ENCODE measurements at places on chromosomes 1 and 21.

DNA sequence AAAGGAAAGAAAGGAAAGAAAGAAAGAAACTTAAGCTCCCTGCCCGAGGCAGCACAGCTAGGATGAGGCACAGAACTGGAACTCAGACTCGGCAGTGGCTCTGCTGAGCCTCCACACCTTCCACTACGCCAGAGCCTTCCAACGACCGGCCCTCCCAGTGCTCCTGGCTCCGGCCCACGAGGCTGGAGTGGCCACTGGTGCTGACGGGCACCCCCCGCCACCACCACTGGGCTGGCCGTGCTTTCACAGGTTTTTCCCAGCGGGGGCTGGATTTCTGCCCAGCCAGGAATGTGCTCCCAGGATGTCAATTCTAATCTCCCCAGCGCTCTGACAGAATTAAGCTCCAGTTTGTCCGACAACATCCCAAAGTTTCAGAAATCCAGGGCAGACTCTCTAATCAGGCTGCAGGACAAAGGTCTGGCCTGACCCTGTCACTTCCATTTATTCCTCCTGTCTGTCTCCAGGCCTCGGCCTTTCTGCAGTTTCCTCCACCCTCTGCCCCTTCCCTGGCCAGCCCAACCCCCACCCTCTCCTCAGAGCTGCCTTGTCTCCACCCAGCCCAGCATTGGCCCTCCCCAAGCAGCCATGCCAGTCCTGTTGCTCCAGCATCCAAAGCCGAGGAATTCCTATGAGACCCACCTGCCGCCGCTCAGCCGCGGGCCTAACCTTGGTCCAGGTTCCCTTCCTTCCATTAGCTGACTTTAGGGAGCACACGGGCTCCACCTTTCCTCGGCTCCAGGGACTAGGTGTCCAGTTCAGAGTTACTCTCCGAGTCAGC, 81.9 kb downstream of the CASZ1 start:
- no peak for DNase-seq

GRCh38 chr1:10651389-10651766, 145.1 kb downstream of the CASZ1 start:
- DNase-seq: no peak

GRCh38 chr21:45736042-45736689, 92.6 kb downstream of the PCBP3 start:
- DNase-seq: no peak

DNA sequence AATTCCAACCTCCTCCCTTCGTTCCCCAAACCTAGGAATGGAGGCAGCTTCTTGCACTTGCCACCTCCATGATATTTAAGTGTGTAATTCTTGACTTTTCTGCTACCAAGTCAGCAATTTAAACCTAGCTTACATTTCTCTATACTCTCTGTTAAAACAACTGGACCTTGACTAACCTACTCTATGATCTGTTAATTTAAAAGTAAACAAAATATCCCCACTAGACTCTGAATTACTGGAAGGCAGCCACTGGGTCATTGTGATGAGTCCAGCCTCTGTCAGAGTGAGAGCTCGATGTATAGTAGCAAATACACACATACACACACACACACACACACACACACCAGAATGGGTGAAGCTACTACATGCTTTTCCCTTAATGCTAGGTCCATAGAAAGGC, 40.0 kb upstream of the DHCR24 start:
- DNase-seq: no peak

DNA sequence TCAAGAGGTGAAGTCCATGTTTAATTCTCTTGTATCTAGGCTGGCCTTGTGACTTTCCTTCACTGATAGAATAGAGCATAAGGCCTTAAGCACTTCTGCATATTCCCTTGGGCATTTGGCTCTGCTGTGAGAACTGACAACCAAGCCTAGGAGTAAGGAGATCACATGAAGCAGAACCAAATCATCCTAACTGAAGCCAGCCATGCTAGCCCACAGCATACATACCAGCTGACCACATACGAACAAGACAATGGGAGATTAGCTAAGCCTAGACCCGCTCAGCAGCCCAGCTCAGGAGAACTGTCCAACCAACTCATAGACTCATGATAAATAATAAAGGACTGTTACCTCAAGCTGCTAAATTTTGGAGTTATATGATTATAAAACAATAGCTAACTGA, 114.6 kb upstream of the NEK7 start:
- DNase-seq: no peak

- no peak for DNase-seq
Measured at GRCh38 chr21:46634966-46635323, 529 bp upstream of the PRMT2 start.

DNA sequence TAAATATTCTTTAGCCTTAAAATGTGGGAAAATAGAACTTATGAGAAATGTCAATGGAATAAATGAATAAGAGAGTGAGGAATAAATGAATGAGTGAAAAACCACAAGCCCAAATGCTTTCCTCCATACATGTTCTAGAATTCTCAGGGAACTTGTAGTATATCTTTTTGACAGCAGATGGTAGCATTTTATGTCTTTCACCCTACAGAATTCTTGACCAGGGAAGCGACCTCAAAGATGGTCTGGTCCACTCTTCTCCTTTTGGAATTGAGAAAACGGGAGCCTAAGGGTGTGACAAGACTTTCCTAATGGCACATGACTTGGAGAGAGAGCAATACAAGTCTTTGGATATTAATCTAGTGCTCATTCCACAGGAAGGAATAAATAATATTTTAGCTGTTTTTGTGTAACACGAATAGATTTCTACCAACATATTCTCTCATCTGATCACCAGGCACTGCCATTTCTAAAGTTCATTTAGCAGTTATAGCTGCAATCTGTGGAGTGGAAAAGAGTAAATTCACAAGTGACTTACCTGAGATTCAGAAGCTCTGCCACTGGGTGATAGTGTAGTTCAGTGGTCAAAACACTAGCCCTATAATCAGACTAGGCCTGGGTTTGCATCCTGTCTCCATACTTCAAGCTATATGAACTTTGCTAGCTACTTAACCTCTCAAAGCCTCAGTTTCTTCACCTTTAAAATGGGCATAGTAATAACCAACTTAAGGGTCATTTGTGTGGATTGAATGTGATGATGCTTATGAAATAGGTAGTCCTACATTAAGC, 15.0 kb upstream of the F5 start:
- no peak for DNase-seq

GRCh38 chr1:6424619-6425593, at the start of gene ESPN:
TSS of gene ESPN (plus strand) at chr1:6424776. CDS start at chr1:6424956, 180 bp downstream.
- DNase-seq: no peak
